ENCODE measurements at places on chromosomes 16 and 17. TPM values are rescaled to one million over a fixed set of nuclear protein-coding genes. Genes with fewer than 3 reads are reported as not detected.

Gene VMO1
- not detected for total RNA-seq

Gene ZNF286A
- 27.2 TPM for total RNA-seq

Gene FA2H
- not detected for total RNA-seq

Gene VPS25
- total RNA-seq: 70.5 TPM

Gene SDR42E2
- not detected for total RNA-seq

Gene SLC6A4
- 0.10 TPM for total RNA-seq

Gene ABCA9
- not detected for total RNA-seq

Gene MT1M
- not detected for total RNA-seq

Gene CD19
- 0.68 TPM for total RNA-seq

Gene TMEM238L
- total RNA-seq: not detected

Gene CHD9NB
- total RNA-seq: 0.23 TPM

Gene SLC5A11
- total RNA-seq: 0.44 TPM

Gene CNTD1
- total RNA-seq: not detected

Gene EPN3
- not detected for total RNA-seq

Gene VWA3A
- 0.18 TPM for total RNA-seq

Gene ACE
- total RNA-seq: not detected

Gene SMIM5
- total RNA-seq: not detected

Gene TBC1D3I
- 0.31 TPM for total RNA-seq

Gene OSBPL7
- total RNA-seq: 33.0 TPM

Gene SUPT6H
- total RNA-seq: 72.8 TPM

Gene CIBAR2
- total RNA-seq: not detected

Gene TRIM65
- 37.3 TPM for total RNA-seq

Gene HSD11B2
- not detected for total RNA-seq

All from activated CD8-positive, alpha-beta T cell treated with anti-CD3 and anti-CD28 coated beads, Interleukin-2, amount 10 ng/mL, durations not matched to agents 7 days and 5 days (primary cell).